ENCODE measurements at places on chromosomes 5 and 9.

DNA sequence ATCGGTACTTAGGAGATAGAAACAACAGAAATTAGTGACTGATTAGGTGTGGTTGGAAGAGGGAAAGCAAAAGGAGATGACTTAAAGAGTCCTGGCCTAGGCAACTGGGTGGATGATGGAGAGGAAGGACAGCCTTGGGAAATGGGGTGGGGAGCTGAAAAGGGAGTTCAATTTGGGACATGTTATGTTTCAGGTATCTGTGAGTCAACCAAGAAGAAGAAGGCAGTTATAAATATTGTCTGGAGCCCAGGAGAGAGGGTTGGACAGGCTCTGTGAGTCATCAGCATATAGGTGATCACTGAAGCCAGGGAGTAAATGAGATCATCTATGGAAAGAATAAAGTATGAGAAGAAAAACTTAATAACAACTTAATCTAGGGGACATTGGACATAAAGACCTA lies 357.7 kb downstream of the NPR3 start:
- no peak for DNase-seq

- no peak for DNase-seq
Measured at GRCh38 chr5:172901012-172901780, 58.0 kb upstream of the RPL26L1 start.

GRCh38 chr5:566636-567309 lies 42.5 kb upstream of the SLC9A3 start:
- DNase-seq, result no peak

DNA sequence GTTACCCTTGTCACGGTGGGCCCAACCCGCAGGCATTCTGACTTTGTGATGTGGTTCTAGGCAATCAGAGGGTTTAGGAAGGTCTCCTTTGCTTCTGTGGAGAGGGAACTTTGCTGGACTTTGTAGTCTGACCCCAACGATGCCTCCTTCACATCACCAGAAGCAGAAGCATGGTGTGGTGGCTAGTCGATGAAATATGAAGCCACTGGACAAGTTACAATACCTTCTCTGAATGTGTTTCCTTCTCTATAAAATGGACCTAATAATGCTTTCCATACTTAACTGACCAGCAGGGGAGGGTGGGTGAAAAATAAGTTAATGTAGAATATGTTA lies 607 bp downstream of the SPEF2 start:
- no peak for DNase-seq

GRCh38 chr9:100066539-100066938 lies 32.3 kb downstream of the ERP44 start:
- no peak for DNase-seq

DNA sequence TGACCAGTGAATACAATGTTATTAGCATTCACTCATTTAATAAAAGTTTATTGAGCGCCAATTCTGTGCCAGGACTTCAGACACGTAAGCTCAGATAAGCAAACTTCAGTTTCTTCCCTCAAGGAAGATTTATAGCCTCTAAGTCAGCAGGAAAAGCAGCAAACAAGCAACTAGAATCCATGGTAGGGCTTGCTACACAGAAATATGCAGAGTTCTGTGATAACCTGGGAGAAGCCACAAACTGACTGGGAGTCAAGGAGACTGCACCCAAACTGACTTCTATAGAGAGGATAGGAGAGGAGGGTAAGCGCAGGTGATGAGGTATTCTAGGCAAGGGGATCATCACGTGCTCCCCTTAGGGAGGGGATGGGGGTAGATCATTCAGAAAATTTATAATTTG lies 1.4 kb upstream of the OGN start:
- DNase-seq, result no peak

DNA sequence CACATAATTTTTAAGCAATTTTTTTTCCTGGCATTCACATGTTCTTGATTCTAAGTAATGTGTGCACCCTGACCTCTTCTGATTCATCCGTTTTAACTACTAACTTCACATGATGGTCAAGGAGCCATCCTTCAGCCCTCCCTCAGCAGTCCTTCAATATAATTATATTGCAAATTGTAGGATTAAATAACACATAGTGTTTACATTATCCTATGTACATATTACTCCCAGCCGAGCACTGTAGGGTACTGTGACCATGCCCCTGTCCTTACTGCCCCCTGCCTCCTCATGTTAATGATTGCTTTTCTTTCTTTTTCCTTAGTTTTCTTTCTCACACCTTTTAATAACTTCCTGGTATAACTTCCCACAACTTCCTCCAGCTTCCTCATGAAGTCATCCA lies 96.3 kb upstream of the FANCC start:
- no peak for DNase-seq

- DNase-seq, result no peak
Measured at GRCh38 chr5:39240750-39241149, 21.4 kb upstream of the FYB1 start.

DNA sequence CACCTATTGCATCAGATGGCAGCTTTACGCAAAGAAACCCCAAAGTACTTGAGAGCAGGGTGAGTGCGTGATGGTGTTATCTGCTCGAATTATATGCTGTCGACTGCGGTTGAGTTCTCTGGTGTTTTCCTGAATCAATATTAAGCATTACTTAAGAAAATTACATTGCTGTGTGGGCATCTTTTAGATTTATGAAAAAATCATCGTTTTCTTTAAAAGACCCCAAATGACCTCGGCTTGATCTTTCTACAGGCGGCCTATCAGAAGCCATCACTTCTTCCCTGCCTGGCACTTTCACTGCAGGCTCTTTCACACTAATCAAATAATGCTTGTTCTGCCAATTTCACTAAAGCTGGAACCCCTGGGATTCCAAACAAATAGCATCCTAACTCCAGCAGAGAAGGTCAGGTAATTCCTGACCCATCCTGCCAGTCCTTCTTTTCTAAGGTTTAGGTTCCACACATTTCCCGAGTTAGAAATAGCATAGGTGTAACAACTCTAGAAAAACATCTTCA lies 1.7 kb downstream of the UBE2QL1 start:
- DNase-seq, result no peak

DNA sequence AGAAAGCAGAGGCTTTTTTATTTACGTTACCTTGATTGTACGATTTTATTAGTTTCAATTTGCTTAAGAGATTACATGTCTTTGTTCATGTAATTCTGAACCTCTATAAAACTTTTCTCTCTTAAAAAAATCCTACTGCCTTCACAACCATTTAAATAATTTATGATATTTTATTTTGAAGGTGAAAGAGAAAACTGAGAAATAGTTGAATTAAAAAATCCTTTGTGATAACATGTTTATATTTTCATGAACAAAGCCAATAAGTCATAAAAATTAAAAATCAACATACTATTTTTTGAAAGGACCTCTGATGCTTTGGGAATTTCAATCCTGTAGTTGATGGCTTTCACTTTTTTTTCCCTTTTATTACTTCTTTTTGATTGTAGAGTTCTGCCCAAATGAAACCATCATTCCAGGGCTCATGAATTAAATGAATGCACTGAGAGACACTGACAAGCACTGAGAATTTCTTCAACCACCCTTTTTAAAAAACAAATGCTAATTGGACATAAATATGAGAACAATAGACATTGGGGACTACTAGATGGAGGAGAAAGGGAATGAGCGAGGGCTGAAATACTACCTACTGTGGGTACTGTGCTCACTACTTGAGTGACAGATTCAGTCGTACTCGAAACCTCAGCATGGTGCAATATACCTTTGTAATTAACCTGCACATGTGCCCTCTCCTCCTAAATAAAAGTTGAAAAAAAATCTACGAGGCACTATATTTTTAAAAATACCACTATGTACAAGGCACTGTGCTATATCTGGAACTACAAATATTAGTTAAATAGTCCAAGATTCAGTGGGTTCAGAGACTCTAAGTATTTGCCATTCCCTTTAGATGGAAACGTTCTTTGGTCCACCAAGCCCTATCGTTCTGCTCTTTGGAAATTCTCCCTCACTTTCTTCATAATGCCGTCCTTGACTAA lies 5.9 kb downstream of the CDKN2A start:
- no peak for DNase-seq

GRCh38 chr5:76607353-76607871 lies 15.8 kb downstream of the F2RL2 start:
- no peak for DNase-seq

- DNase-seq, result no peak
Measured at GRCh38 chr5:131877873-131878272, 67.6 kb downstream of the MEIKIN start.

DNA sequence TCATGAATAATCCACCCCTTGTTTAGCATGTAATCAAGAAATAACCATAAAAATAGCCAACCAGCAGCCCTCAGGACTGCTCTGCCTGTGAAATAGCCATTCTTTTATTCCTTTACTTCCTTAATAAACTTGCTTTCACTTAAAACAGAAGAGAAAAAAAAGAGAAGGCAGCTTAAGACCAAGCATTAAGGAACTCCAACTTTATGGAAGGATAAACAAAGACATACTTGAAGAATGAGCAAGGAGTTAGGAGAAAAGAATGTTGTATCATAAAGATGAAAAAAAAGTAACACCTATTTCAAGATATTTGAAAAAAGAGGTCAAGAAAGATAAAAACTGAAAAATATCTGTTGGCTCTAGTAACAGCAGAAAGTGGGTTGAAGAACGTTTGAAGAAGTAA lies 107.6 kb downstream of the RNF180 start:
- DNase-seq, result no peak

- no peak for DNase-seq
Measured at GRCh38 chr9:9913276-9913832, 699.4 kb downstream of the PTPRD start.

- no peak for DNase-seq
Measured at GRCh38 chr9:96554801-96555566, 64.7 kb downstream of the CDC14B start.

DNA sequence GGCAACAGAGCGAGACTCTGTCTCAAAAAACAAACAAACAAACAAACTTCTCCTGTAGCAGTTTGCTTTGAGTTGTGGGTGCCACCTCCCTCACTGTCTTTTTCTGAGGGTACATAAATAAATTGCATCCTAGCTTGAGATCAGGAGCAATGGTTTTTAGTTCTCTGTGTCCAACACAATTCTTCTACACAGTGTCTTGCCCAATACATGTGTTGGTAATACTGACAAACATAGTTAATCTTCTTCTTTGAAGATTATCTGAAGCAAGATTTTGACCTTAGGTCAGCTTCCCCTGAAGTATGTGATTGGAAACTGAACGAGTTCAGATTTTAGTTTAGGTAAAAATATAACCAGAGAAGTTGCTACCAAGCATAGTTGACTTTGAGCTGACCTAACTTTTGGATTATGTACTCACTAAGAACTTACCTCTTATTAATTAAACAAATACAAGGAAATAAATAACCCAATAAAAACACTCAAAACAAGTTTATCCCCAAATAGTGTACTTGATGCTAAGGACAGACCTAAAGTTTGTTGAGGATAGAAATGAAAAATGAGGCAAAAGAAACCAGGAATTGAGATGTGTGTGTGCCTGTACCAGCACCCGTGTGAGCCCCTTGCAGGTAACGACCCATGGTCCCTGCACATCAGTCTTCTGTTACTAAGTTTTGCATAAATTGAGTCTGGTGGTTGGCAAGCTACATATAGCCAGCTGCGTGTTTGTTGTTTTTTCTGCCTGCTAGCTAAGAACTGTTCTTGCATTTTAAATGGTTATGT lies 16.2 kb downstream of the TJP2 start:
- DNase-seq, result no peak

- no peak for DNase-seq
Measured at GRCh38 chr5:94623011-94623410, 4.5 kb downstream of the SLF1 start.

DNA sequence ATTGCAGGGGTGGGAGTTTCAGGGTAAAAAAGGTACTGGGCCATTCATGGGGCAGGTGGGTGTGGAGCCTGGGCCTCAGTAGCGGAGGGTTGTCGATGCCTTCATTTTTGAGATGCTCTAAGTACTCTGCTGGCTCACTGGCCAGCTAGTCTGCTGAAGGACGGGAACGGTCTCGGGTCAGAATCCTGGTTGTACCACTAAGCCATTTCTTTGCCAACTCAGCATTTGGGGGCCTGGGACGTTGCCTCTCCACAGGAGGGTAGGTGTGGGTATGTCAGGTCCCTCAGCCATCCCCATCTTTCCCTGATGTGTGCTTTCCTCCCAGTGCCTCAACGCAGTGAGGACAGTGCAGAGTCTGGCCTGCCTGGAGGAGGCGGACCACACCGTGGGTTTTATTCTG lies 25.1 kb downstream of the SH3GLB2 start:
- no peak for DNase-seq

DNA sequence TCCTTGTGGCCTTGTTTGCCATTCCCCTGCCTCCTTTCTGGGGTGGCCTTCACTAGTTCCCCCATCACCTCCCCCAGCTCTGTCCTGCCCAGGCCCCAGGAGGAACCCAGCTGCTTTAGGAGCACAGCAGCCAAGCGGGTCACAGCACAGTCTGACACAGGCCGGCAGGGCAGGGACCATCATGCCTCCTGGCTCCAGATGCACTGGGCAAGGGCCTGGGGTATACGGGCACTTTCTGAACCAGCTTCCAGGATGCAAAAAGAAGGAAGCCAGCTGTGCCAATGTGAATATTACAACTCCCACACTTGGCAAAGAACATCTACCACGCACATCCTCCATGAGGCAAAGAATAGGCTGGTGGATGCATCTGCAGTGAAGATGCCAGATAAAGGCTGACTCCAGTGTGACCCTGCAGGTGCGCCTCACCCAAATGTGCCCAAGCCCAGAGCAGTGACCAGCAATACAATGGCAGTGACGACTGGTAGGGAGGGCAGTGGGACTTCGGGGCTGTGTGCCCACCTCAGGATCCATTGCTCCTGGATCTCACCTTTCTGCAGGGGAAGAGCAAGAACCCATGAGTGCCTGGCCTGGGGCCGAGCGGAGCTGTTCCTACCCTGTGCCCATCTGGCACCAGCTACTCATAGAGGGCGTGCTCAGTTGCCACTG lies 6.3 kb upstream of the IL3 start:
- no peak for DNase-seq

GRCh38 chr5:91178461-91178860 lies 204.7 kb downstream of the ARRDC3 start:
- no peak for DNase-seq

- DNase-seq, result peak; percentile 85
Measured at GRCh38 chr5:159262859-159263568, at the start of gene UBLCP1. Gene UBLCP1 (plus strand): TSS chr5:159263290. CDS start chr5:159268916, 5,626 bp downstream.

- DNase-seq, result no peak
Measured at GRCh38 chr5:137206030-137206715, 293.0 kb downstream of the SPOCK1 start.

DNA sequence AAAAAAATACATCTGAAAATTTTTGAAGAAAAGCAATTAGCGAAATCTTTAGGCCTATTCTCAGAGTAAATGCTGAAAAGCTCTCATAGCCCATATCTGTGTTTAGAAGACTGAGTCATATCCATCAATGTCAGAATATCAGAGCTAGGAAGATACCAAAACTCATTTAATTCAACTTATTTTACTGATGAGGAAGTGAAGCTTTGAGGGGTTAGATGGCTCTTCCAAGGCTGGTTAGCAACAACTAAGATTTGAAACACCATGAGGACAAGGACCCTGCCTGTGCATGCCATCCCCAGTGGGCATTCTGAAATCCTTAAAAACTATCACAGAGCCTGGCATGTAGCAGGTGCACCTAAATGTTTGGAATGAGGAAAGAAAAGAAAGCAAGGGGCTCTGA lies 2.5 kb downstream of the FREM1 start:
- DNase-seq, result no peak

- DNase-seq, result no peak
Measured at GRCh38 chr5:91307048-91307447, 76.1 kb downstream of the ARRDC3 start.

Data from activated CD4-positive, alpha-beta T cell treated with anti-CD3 and anti-CD28 coated beads for 36 hours (primary cell).